Activated gamma-delta T cell (primary cell): ENCODE measurements at places on chromosomes 12 and 14.

DNA sequence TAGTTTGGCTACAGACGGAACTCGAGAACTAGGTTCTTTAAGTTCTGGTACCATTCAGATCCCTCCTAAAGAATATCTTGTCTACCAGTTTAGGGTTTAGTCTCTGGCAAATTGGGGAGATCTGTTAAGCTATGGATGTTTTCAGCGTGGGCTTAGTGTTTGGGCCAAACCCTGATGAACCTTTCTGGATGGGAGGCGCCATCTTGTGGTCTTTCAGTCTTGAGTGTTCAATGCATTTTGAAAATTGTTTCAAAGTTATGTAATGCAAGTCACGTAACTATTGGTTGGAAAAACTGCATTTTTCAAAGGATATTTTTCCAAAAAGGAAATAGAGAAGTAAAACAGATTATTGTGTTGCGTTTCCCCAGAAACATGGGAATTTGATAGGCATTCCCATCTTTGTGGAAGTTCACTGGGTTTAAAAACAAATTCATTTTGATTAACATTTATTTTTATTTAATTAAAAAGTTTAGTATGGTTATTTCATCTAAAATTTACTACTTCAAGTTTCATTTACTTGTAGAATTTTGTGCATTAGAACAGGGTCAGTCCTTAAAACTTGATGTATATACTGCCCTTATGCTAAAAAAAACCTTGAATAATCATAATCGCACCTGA lies 169.0 kb downstream of the PRIMA1 start:
- DNase-seq, result no peak

DNA sequence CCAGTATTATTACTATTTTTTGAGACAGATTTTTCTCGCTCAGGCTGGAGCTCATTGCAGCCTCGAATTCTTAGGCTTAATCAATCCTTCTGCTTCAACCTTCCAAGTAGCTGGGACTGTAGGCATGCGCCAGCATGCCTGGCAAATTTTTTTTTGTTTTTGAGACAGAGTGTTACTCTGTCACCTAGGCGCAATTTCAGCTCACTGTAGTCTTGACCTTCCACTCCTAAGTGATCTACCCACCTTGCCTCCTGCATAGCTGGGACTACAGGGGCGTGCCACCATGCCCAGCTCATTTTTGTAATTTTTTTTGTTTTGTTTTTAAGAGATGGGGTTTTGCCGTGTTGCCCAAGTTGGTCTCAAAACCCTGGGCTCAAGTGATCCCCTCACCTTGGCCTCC lies 15.2 kb downstream of the ERC1 start:
- no peak for DNase-seq

- DNase-seq, result no peak
Observed at GRCh38 chr12:101323255-101323654, 43.4 kb downstream of the UTP20 start.

GRCh38 chr14:37900561-37900960 lies 305.1 kb downstream of the TTC6 start:
- no peak for DNase-seq

DNA sequence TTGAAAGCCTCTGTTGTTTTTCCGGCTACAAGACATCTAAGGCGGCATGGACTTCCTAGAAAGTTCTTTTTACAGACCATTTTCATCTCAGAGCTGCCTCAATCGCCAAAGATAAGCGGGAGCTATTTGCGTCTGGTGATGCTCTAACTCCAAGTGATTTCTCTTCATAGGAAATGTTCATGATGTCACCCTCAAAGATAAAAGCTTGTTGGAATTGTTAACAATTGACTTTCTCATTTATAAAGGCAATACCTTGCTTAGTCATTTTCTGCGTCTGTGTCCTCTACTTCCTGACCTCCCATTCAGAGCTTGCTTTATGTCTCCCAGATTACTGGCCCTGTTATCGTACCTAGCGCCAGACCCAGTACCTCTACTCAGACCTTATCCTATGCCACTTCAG lies 259.0 kb upstream of the G2E3 start:
- no peak for DNase-seq

DNA sequence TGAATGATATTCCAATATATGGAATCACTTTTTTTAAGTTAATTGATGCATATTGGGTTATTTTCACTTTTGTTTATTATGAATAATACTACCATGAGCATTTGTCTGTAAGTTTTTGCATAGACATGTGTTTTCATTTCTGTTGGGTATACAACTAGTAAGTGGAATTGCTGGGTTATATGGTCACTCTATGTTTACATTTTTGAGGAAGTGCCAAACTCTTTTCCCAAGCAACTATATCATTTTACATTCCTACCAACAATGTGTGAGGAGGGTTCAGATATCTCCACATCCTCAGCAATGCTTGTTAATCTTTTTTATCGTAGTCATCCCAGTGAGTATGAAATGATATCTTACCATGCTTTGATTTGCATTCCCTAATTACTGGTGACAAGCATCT lies 64.0 kb downstream of the MON2 start:
- no peak for DNase-seq
